ENCODE measurements at places on chromosomes 12 and 14.

DNA sequence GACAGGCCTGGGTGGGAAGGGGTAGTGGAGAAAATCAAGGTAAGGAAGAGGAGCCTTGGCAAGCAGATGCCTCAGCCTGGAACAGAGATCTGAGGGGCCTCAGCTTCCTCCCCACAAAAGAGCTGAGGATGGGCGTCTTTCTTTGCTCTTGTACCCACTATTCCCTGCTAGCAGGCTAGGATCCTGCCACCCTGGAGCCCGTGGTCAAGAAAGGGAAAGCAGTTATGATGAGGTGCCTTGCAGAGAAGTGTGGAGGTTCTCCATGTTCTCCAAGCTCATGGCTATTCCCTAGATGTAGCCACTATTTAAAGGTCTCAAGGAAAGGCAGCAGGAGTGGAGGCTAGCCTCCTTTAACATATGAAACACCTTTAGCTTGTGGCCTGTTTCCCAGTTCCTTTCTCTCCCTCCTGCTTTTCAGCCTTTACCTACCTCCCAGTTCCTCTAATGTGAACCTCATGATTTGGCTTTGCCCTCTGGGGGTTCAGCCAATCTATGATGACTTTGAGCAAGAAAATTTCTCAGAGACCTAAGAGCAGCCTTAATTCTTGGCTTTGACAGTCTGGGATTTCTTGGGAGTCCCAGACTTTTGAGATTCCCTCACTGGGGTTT is 1.1 kb downstream of the IKZF4 start:
- DNase-seq: no peak

DNA sequence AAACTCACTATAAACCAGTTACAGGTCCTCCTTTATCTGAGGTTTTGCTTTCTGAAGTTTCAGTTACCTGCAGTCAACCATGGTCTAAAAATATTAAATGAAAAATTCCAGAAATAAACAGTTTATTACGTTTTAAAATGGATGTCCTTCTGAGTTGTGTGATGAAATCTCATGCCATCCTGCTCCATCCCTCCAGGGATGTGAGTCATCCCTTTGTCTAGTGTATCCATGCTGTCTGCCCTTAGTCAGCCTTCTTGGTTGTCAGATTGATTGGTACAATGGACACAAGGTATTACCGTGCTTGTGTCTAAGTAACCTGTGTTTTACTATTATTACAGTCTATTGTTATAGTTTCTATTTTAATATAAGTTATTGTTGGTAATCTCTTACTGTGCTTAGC is 328.3 kb downstream of the APAF1 start:
- peak; percentile 54 for DNase-seq

- DNase-seq: peak; percentile 54
These were observed 17.4 kb downstream of the SDSL start for GRCh38 chr12:113439606-113440030.

- no peak for DNase-seq
These were observed 21.5 kb downstream of the FAM222A start for GRCh38 chr12:109735051-109735521.

GRCh38 chr14:101775826-101776225 is 14.3 kb downstream of the PPP2R5C start:
- no peak for DNase-seq

Measured in GM23248 (cell line).